Activated naive CD8-positive, alpha-beta T cell treated with anti-CD3 and anti-CD28 coated beads, Interleukin-2, amount 50 U/mL, for 16 hours (primary cell): ENCODE measurements at places on chromosomes 2 and 18.

DNA sequence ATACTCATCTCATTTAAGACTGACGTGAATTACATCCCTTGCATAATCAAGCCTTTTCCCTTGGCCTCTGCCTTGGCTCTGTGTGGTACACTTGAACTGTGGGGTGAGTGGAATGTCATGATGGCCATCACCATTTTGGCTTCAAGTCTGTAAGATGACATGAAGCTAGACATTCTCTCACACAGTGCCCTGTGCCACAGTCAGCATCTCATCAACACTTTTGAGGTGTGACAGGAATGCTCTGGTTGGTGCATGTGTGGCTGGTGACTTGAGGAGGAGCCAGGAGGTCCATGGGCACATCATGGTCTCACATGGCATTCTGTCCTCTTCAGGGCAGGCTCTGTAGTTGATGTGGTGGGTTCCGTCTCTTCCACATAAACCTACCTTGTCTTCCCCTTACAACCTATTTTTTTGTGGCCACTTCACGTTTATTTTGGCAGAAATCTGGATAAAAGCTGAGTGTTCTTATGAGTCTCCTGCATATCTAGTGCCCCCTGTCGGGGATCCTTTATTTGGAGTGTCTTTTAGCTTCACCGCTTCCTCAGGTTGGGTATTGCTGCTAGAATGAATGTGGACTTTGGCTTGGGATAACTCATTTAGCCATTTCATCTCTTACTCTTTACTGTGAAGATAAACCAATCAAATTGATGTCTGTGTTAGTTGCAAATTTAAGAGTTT is 28.1 kb downstream of the MAP4K4 start:
- no peak for DNase-seq

DNA sequence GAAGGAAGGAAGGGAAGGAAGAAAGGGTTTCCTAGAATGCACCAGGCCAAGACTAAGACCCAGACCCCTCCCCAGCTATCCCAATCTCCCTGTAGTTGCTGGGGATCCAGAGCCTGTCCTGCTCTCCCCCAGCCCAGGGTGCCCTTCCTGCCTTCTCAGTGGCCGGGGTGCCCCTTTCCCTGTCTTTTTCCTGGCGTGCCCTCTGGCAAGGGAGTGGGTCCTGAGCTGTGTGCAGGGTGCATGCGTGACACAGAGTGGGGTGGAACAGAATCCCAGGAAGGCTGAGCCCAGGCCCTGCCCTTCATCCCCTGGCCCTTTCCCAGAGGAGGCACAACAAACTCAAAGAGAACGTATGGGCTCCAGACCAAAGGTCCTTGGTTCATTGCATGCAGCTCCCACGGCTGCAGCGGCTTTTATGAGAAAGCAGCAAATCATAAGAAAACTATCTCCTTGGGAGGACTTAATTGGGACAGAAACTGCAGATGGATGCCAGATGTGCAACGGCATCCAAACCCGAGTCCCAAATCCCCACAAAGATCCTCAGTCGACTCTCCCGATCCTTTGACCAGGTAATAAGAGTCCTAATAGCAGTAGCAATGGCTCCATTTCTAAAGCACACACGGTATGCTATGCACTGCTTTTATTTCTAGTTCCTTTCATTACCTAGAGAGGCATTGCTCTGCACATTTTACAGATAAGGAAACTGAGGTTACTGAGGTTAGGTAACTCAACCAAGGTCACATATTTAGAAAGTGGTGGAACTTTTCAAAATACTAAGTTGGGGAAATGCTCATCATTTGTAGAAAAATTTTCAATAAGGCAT is 12.7 kb upstream of the ARID5A start:
- DNase-seq: no peak

GRCh38 chr18:72155327-72155726 is 388.8 kb downstream of the CBLN2 start:
- DNase-seq: no peak

- DNase-seq: no peak
Observed at GRCh38 chr2:31134480-31134879, 3.8 kb downstream of the GALNT14 start.

DNA sequence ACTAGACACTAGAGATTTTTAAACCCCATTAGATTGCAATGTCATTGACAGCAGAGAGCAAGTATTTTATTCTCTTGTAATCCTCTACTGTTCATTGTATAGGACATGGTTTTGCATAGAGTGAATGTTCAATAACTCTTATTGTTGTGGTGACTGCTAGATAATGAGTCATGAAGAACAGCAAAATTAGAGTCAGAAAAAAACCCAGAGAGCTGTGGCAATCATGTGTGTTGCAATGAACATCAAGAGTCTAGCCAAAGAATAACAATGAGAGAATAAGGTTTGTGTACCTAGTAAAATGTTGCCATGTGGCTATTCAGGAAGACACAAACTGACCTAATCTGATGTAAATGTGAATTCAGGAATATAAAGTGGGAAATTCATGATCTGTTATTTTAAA is 684.0 kb downstream of the DSC3 start:
- no peak for DNase-seq

DNA sequence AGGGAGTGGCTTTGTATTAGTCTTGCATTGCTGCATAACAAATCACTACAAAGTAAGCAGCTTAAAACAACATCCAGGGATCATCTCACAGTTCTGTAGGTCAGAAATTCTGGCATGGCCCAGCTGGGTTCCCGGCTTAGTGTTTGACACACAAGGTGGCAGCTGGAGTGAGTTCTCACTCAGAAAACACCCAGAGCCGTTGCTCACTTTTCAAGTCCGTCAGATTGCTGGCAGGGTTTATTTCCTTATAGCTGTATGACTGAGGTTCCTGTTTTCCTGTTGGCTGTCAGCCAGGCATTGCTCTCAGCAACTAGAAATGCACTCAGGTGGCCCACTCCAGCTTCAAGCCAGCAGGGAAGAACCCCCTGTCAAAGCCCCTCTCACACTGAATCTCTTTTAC is 324.1 kb downstream of the CCDC178 start:
- DNase-seq: no peak

DNA sequence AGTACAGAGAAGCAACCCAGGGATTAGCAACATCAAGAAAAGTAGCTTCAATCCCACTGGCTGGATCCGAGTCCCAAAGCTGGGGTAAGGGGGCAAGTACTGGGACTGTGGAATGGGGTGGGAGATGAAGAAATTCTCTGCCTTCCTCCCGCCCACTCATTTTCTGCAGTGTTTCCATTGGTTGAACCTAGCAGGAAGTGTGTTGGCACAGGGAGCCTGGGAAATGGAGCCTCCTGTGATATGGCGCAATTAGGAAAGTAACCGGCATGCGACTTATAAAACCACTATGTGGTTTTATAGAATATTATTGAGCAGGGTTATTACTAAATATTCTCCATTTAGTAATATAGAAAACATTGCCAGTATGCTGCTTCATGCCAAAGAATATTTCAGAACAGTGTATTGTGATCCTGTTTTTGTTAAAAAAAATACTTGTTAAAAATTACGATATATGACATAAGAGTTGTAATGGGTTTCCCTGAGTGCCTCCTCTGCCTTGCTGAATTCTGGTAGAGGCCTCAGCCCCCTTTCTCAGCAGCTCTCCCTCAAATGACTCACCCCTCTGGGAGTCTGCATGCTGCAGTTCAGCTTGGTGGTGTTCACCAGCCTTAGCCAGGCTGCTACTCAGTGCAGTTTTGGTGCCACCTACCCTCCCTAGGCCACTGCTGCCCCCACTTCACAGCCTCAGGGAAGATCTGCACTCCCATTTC is 60.5 kb downstream of the HK2 start:
- no peak for DNase-seq

- DNase-seq: no peak
Observed at GRCh38 chr2:142290931-142291330, 160.1 kb upstream of the LRP1B start.

DNA sequence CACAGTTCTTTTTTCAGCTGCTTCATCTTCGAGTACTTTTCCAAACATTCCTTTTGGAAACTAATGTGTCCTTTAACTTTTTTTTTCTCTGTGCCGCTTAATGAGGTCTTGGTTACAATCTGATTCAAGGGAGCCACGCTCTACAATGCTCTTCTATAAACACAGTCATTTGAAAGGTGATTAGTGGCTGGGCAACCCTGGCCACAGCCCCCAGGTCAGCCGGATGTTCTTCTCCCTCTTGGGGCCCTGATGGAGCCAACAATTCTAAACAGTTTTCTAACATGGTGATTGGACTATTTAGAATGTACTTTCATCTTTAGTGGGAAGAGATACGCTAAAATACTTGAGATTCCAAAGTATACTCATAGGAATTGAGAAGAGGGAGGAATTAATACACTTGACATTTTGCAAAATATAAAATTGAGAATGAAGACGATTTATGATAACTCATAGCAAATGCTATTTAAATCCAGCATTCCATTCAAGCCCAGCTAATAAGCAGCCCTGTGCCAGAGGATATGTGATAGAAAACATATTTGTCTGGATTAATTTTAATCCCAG is 83.7 kb upstream of the MBOAT2 start:
- no peak for DNase-seq

DNA sequence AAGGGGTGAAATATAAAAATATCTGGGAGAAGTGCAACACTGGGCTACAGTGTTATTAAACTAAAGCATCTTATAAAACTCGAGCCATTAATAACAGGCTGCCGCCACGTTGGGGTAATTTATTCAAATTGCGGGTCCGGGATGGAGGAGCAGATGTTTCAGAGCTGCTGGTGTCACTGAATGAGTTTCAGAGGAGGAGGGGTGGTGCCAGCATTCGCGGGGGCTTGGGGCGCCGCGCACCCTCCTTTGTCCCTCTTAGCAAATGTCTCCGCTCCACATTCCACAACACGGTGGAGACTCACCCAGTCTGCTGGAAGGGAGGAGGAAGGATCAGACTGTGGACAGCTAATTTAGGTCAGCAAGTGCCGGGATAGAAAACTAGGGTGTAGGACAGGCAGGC is 260.5 kb downstream of the CELF4 start:
- no peak for DNase-seq

DNA sequence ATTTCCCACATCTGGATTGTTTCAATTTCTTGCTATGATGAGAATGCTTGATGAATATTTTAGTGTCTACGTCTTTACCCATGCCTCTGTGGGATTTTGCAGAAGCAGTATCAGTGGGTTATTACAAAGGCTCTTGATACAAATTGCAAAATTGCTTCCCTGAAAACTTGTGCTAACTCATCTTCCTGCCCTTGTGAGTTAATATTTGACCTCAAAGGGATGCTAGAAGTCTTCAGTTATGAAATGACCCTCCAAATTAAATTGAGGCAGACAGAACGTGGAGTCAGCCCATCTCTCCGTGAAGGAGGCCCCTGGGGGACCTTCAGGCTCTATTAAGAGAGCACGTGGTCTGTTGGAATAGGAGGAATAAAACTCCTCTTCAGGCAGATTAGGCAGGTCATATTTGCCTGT is 239.2 kb upstream of the HS6ST1 start:
- no peak for DNase-seq

- no peak for DNase-seq
Observed at GRCh38 chr2:172431463-172431862, 4.1 kb downstream of the ITGA6 start.

DNA sequence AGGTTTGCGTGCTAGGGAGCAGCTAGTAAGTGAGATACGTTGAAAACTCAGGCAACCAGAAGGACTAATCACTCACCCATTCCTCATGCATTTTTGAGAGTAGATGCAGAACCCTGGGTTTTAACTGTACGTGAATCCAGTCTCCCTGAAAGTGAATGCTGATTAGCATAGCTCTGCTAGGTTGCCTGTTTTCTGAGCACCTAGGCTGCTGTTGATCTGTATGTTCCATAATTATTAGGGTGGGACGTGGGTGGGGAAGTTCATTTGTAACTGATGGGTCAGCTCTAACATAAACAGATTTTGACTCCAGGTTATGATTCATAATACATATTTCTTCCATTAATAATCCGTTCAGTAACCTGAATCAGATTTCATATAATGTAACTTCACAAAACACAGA is 379.0 kb upstream of the FANCL start:
- DNase-seq: no peak

- DNase-seq: no peak
Observed at GRCh38 chr2:61799099-61799498, 54.8 kb downstream of the FAM161A start.

- no peak for DNase-seq
Observed at GRCh38 chr2:198325359-198325758, 521.0 kb downstream of the PLCL1 start.

DNA sequence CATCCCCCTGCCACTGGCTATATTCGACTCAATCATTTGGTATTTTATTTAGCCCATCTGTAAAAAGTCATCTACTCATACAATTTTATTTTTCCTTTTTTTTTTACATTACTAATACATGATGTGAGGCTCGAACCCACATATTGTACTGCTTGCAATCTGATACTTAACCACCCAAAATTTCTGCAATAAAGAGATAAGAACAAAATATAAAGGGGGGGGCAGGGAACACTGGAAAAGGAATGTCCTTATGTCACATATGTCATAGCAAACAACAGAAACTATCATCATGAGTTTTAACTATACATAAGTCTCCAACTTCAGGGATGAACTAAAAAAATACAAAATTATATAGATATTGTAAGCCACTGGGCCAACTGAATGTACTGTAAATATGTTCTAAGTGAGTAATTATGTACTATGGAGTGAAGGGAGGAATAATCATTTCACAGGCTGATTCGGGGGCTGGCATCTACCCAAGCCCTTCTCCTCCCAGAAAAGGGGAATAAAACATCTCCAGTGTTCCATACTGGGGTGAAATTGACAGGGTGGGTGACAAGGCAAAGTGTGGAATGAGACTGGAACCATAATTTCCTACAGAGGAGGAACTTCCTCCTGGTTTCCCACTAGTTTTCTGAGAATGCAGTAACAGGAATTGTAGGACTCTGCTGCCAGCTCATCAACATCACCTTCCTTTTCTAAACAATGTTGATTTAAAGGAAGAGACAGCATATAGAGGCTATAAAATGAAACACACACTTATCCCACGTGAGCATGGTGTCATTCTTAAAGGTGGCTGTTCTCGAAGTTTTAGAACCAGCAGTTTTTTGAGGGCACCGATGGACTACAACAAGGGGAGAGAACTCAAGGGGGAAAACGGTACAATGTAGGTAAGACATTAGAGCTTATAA is 79.5 kb downstream of the FARSB start:
- DNase-seq: no peak

GRCh38 chr2:64336171-64336570 is 117.8 kb upstream of the LGALSL start:
- DNase-seq: no peak

GRCh38 chr2:237664151-237664550 is 36.8 kb downstream of the LRRFIP1 start:
- no peak for DNase-seq

GRCh38 chr2:237637429-237638135 is 10.2 kb downstream of the LRRFIP1 start:
- no peak for DNase-seq

GRCh38 chr2:120770641-120771040 is 35.0 kb downstream of the GLI2 start:
- no peak for DNase-seq

- no peak for DNase-seq
Observed at GRCh38 chr2:429575-430254, 141.8 kb upstream of the ALKAL2 start.
